ENCODE measurements at places on chromosomes 6 and 20. TPM values are rescaled to one million over a fixed set of nuclear protein-coding genes. Genes with fewer than 3 reads are reported as not detected.
A peak's percentile ranks its signal among the peaks of the same experiment; 100 is the strongest.

IL17F gene
- not detected for total RNA-seq

NOTCH4 gene
- total RNA-seq: 24.4 TPM

DPPA5 gene
- total RNA-seq: not detected

DNA sequence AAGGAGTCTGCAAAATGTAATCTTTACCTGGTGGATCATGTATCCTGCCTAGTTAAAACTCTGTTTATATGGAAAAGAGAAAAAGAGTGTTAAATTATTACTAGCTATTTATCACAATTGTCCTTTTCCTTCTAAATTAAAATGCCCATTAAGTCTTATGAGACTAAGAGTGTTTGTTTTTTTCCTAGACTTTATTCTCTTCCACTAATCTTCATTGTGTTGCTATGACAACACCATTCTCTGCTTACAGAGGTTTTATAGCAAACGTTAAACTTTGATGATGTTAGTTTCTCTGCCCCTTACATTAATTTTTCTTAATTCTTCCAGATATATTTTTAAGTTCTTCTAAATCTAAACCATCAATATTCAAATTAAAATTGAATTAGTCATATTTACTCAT lies 420.8 kb downstream of the TBC1D32 start:
- no peak for DNase-seq

DNA sequence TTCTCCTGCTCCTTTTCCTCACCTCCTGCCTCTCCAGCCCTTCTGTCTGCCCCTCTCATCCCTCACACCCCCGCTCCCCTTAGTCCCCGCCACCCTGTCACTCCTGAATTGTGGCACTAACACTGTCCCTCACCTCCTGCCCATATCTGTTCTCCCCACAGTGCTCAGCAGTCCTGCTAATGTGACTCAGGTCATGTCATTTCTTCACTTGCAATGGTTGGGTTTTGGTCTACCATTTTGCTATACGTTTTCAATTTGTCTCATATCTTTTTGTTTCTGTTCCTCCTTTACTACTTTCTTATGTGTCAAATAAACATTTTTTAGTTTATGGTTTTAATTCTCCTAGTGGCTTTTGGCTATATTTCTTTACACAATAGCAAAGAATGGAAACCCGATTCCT lies 1.3 kb upstream of the HLA-B start:
- DNase-seq: no peak

GRCh38 chr6:14009431-14009830 lies 84.7 kb downstream of the RNF182 start:
- DNase-seq: no peak

DNA sequence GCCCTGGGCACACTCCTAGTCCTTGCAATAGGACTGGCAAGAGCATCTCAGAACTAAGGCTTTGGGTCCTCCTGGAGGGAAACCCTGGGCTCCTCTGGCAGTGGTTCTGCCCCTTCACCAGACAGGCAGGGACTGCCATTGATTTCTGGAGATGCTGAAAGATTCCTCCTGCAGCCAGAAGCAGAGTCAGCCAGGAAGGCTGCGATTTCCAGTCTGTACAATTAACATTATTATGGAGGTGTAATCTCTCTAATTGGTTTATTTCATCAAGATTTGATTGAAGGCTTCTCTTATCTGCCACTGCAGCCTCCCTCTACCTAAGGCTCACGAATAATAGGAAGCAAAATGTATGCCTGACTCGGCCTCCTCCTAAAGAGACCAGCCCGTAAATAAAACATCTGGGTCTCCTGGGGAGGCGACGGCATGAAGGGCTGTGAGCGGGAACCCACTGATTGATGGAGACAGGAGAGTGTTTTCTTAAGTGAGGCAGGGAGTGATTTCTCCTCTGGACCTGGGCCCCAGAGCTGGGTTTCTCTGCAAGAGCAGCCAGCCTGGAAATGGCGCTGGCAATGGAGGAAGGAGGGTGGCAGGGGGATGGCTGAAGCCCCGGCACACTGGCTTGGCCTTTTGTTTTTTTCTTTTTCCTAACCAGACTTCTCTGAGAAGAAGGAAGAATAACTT lies 689.6 kb downstream of the DHX35 start:
- no peak for DNase-seq

DNA sequence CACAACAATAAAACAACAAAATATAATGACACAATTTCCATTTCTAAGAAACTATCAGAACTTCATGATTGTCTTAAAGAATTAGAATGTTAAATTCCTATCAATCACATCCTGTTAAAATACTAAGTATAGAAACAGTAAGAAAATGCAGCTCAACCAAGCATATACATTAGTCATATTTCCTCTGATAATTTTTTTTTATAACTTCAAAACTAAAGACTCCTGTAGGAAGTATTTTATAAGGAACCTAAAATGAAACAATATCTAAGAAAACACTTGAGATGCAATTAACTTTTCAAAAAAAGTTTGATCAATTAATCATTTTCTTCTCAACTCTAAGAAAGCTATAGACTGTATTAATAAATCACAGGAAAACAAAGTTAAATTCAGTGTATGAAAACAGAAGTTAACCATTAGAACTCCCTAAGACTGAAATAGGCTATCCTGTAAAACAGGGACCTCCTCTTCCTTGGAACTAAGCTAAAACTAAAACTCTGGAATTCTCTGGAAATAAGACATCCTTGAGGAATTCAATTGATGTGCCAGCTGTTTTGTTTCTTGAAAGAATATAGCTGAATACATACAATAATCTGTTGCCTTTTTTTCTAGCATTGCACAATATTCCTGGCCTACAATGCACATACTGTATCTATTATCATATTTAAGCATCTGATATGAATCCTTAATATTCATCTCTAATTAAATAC lies 19.8 kb downstream of the FKBP5 start:
- no peak for DNase-seq

DNA sequence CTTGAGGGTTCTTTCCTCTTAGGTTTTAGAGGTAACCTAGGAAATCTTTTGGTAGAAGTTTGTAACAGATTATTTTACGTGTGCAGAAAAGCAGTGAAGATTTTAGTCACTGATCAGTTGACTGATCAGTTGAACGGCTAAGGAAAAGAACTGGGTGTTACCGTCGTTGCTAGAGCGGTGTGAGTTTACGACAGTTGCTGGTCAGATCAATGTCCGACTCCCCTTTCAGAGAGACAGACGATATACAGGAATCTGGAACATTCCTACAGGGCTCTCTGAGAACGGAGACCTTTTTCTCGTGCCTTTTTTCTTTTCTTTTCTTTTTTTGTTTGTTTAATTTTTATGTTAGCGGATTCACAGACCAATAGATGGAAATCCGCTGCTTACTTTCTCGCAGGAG lies 132.1 kb upstream of the ZNF184 start:
- no peak for DNase-seq

- peak; percentile 70 for DNase-seq
These were observed 54.6 kb downstream of the LYRM4 start for GRCh38 chr6:5205877-5206850.

DNA sequence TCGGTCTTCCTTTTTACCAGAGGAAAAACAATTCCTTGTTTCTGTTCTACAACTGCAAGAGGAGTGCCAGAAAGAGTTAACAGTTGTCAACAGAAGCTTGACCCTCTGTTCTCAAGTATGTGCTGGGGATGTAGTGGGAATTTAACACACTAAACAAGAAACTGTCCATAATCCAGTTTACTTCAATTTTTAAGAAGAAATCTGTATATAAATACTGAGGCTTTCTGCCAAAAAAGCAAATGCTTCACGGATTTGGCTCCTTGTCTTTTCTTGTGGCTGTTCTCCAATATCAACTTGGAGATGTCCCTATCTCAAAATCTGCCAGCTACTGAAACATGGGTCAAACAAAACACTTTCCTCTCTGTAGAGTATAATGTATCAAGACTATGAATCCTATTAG lies 26.8 kb downstream of the REV3L start:
- DNase-seq: no peak

DNA sequence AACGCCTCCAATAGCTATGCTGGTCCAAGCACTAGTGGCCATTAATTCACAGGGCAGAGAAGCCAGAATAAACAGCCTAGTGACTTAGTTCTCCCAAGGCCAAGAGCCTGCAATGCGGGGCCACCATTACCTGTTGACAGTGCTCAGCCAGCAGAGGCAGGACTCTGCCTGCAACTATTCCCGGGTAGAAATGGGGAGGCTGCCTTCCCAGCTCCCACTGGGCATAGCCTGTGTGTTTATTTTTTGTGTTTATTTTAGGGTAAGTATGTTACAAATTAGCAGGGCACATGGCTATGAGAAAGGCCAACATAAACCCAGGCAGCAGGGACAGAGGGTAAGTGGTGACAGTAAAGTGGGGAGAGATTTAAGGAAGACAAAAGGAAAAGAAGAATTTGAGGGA lies 5.0 kb downstream of the GNAS-AS1 start:
- DNase-seq: no peak

- DNase-seq: no peak
These were observed 18.1 kb upstream of the FAM83D start for GRCh38 chr20:38907918-38908677.

GRCh38 chr6:64263778-64264177 lies 628.2 kb downstream of the PHF3 start:
- no peak for DNase-seq

NR2E1 gene
- not detected for total RNA-seq

DNA sequence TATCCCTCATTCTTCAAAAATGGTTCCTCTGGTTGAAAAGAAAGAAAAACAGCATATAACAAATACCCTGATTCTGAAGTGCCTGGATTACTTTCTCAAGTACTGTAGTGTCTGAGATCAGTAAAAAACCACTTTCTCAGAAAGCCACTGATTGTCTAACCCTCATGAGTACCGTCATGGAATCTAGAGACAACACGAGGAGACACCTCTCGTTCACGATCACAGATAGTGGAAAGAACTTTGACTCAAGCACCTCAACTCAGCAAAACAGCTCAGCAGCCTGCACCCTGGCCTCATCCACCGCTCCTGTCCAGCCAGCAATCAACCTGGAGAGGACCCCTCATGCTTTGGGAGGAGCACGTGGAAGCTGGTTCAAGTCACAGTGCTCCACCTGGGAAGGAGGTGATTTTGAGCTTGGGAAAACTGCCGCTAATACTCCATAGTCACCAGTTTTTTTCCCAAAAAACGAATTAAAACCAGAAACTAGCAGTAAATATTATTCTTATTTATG lies 1.0 kb downstream of the SCML4 start:
- DNase-seq: no peak

DNA sequence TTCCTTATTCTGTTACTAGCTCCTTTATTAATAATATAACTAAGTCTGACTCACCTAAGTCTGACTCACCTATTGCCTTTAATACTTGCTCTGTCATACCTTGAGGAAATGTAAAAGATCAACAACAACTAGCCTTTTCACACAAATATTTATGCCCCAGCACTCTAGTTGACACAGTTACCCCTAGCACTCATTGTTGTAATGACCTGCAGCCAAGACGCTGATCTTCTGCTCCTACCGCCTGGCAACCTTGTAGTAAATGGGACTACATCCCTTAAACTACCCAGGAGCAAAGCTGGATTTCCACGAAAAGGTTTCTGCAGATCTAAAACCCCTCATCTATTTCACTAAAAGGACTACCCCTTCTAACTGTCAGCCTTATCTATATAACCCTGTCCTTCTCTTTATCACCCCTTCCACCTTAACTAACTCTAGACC lies 90.0 kb downstream of the PLG start:
- no peak for DNase-seq

DNA sequence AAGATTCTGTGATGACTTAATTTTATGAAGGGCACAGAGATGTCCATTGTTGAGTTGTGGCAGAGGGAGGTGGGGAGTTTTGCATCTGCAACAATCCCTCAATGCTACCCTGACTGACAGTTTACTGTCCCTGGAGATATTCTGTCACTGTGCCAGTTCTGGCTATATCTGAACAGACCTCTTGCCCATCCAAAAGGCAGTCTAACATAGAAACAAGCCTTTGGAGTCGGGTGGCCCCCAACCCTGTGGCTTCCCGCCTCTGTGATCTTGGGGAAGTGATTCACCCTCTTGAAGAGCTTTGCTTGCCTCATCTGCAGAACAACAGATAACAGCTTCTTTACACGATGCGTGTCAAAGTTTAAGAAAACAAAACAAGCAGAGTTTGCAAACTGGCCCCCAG lies 3.8 kb upstream of the E2F1 start:
- DNase-seq: peak; percentile 42

GRCh38 chr6:55868771-55869479 lies 6.5 kb downstream of the BMP5 start:
- DNase-seq: no peak

EYS gene
- not detected for total RNA-seq

MRPL14 gene
- 41.7 TPM for total RNA-seq

DNA sequence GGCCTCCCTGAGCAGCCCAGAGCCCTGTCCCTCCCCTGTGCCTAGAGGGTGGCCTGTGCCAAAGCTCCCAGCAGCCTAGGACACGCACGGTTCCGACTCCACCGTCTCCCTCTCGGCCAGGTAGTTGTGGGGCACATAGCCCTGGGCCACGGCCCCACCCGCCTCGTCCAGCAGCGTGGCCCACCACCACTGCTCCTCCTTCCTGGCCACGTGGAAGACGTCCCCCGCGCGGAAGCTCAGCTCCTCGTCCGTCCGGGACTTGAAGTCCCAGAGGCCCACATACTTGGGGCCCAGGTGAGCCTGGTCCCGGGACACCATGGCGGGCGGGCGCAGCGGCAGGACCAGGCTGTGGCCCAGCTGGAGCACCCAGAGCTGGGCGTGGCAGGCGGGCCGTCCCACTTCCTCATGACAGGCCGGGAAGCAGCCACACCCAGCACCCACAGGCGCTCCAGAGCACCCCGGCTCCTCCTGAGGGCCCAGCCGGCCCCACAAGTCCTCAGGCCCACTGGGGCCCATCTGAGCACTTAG lies at the start of gene PTK6:
Gene PTK6 (minus strand): TSS at position 380 of the 528 bp plus-strand sequence. CDS start 62 bp downstream, at position 318.
- peak; percentile 87 for DNase-seq

GRCh38 chr6:121426686-121427085 lies 8.8 kb upstream of the GJA1 start:
- DNase-seq: no peak

DNA sequence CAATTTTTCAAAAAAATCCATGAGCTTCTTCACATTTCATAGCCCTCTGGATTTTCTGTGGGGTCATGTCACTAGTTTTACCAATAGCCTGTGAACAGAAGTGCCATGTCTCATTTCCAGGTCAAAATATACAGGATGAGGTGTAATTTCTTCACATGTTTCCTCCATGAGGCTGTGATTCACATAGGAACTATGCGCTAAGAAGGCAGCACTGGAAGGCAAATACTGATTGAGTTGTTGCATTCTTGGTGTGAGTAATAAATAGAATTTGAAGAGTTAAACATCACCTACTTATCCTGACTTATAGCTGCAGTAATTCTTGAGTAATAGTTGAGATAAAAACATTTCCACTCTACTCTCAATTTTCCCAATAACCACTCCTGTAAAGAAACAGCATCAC lies 442.3 kb downstream of the HAO1 start:
- no peak for DNase-seq

TRAPPC3L gene
- not detected for total RNA-seq

PLEKHG1 gene
- total RNA-seq: 10.2 TPM

CASS4 gene
- 0.41 TPM for total RNA-seq

Measured in Right ventricle myocardium inferior (tissue), 1 donor.